ENCODE measurements at places on chromosomes 1 and 21. TPM values are rescaled to one million over a fixed set of nuclear protein-coding genes. Genes with fewer than 3 reads are reported as not detected.

Gene SPRR2E
- total RNA-seq = 0.85 TPM

Gene RAB3B
- total RNA-seq = 9.2 TPM

Gene KAZN
- 4.9 TPM for total RNA-seq

Gene KCNC4
- total RNA-seq = 1.4 TPM

Gene NPR1
- not detected for total RNA-seq

Gene ZNHIT6
- 6.0 TPM for total RNA-seq

Gene NBPF10
- total RNA-seq = 1.3 TPM

Gene A3GALT2
- total RNA-seq = not detected

Gene HSD11B1
- total RNA-seq = 49.6 TPM

Gene DEPDC1
- total RNA-seq = 1.1 TPM

Gene TMEM79
- 6.8 TPM for total RNA-seq

Gene NPPA
- not detected for total RNA-seq

All from tracheal epithelial cell (primary cell).